ENCODE measurements at places on chromosomes 3 and 15. TPM values are rescaled to one million over a fixed set of nuclear protein-coding genes. Genes with fewer than 3 reads are reported as not detected.
A peak's percentile ranks its signal among the peaks of the same experiment; 100 is the strongest.

DNA sequence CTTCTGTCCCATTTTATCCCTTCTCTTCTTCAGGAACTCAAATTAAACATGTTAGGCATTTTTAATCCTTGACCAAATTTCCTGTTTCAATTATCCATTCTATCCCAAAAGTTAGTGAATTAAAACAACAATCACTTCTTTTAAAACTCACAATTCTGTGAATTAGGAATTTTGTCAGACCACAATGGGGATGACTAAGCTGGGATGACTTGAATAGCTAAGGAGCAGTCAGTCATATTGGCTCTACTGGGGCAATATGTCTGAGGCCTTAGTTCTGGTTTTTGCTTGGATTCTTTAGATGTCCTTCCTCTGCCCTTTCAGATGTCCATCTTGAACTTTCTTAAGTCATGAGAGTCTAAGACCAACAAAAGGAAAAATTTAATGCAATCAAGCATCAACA, 178.2 kb upstream of the TGFBR2 start:
- no peak overlapping the region for H3K27ac ChIP-seq
- H3K27me3 ChIP-seq, result no peaks in the 10 kb centered on the region
- no peaks in the 10 kb centered on the region for H3K36me3 ChIP-seq
- H3K4me3 ChIP-seq, result no peak overlapping the region
- no peaks in the 10 kb centered on the region for H3K4me1 ChIP-seq

- peaks cover 3% of the 10 kb centered on the region for H3K36me3 ChIP-seq
- no peak overlapping the region for H3K4me3 ChIP-seq
- DNase-seq, result no peak
- no peak overlapping the region for H3K27ac ChIP-seq
Measured at GRCh38 chr15:63223463-63223862, 34.1 kb downstream of the RAB8B start.

GRCh38 chr3:29914861-29915524, 634.1 kb downstream of the RBMS3 start:
- H3K27me3 ChIP-seq, result no peaks in the 10 kb centered on the region
- no peak overlapping the region for H3K27ac ChIP-seq
- no peaks in the 10 kb centered on the region for H3K36me3 ChIP-seq

DNA sequence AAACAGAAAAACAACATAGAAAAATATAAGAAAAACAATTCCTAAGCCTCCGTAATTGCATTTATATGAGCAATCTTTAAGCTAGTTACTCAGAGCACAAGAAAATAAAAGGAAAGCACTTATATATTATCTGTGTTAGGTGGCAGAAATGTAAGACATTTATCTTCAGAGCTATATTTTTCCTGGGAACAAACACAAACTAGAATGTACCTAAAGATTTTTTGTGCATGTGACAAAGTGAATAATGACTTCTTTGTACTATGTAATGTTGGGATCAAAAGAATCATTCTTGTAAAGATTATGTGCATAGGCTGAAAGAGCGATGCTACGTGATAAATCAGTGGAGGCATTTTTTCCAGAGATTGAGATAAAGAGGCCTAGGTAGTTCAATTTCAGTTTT, 111.3 kb upstream of the GMNC start:
- H3K4me3 ChIP-seq, result no peak overlapping the region
- DNase-seq, result no peak
- no peaks in the 10 kb centered on the region for H3K4me1 ChIP-seq
- H3K27me3 ChIP-seq, result no peaks in the 10 kb centered on the region
- H3K36me3 ChIP-seq, result no peaks in the 10 kb centered on the region

GRCh38 chr3:60980342-60980692, 270.9 kb downstream of the FHIT start:
- H3K4me1 ChIP-seq, result no peaks in the 10 kb centered on the region
- H3K4me3 ChIP-seq, result no peak overlapping the region
- H3K27me3 ChIP-seq, result no peaks in the 10 kb centered on the region
- no peaks in the 10 kb centered on the region for H3K36me3 ChIP-seq

DNA sequence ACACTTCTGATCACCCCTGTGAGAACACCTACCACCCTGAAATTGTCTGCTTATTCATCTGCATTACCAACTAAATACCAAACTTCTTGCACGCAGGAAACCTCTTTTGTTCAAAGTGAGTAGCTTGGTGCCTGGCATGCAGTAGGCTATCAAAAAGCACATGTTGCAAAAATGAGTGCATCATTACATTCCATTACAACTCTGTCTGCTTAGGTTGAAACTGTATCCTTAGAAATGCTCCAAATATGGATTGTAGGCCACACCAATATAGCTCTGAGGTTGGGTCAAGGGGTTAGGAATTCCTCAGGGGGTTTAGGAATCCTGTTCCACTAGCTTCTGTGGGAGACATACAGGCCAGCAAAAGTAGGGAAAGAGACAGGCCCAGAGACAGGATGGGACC, 107.2 kb downstream of the THRB start:
- no peaks in the 10 kb centered on the region for H3K4me1 ChIP-seq
- H3K27me3 ChIP-seq, result no peaks in the 10 kb centered on the region
- H3K4me3 ChIP-seq, result no peak overlapping the region
- DNase-seq, result no peak
- H3K36me3 ChIP-seq, result no peaks in the 10 kb centered on the region

- no peaks in the 10 kb centered on the region for H3K36me3 ChIP-seq
- H3K27ac ChIP-seq, result no peak overlapping the region
- DNase-seq, result peak; percentile 34
- peaks cover 37% of the 10 kb centered on the region for H3K4me1 ChIP-seq
Measured at GRCh38 chr3:195128255-195129071, 142.5 kb downstream of the XXYLT1 start.

DNA sequence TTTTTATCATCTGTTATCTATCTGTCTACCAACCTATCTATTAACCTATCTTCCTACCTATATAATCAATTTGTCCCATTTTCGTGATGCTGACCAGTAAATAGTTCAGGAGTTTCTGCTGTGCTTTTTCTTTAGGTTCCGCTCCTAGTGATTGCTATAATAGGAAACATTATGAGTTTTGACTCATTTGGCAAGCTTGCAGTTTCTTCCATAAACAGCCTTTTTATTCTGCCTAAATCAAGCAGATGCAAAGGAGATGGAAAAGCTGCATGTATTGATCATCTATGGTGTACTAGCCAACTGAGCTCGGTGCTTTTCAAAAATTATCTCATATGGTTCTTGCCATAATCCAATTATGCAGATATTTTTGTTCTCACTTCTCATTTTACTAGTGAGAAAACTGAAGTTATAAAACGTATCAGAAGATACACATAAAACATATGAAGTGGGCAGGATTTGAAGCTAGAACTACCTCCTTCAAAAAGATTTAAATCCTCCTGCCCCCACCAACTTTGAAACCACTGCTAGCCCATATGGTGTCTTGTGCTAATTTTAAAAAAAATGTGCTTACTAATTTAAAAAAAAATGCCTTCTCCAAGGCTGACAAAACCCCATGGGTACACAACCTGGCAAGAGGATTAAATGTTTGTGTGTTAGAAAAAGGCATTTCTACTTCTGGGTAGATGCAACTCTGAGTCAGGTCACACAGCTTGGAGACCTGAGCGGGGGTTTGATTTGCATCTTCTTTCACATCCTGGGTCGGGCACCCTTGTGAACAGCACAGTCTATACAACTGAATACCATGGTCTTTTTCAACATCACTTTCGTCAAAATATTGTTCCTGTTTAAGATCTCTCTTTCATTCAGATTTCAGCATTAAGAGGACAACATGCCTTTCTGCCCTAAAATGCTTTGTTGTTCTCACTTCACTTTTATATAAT, 267.0 kb downstream of the CHL1 start:
- H3K4me1 ChIP-seq, result no peaks in the 10 kb centered on the region
- no peaks in the 10 kb centered on the region for H3K27me3 ChIP-seq
- H3K4me3 ChIP-seq, result no peak overlapping the region
- H3K27ac ChIP-seq, result no peak overlapping the region

DNA sequence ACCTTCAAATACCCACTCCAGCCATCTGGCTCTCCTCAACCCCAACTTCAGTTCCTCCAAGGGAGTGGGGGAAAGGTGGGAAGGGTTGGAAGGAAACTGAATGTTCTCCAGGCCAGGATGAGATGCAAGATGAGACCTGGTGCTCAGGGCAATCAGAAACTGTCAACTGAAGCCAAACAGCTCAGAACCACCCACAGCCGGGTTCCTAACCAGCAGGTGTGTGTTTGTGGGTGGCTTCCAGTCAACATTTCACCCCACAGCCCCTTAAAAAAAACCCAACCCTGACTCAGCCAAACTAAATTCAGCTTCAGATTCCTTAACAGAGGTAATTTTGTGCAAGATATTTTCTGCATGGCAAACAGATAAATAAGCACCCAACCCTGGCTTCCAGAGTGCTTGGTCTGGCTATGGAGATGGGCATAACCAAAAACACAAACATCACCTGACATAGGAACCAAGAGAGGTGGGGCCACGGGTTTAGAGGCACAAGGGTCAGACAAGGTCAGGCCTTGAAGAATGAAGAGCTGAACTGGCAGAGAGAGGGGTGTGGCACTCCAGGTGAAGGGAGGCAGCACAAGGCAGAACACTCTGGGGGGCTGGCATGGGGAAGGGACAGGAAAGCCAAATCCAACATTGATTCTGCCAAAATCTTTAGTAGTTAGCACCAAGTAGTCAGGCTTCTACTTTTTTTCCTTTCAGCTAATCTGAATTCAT, 34.7 kb downstream of the ZNF445 start:
- peaks cover 29% of the 10 kb centered on the region for H3K36me3 ChIP-seq
- no peak for DNase-seq
- no peak overlapping the region for H3K4me3 ChIP-seq
- no peaks in the 10 kb centered on the region for H3K27me3 ChIP-seq
- H3K4me1 ChIP-seq, result peaks cover 17% of the 10 kb centered on the region

DNA sequence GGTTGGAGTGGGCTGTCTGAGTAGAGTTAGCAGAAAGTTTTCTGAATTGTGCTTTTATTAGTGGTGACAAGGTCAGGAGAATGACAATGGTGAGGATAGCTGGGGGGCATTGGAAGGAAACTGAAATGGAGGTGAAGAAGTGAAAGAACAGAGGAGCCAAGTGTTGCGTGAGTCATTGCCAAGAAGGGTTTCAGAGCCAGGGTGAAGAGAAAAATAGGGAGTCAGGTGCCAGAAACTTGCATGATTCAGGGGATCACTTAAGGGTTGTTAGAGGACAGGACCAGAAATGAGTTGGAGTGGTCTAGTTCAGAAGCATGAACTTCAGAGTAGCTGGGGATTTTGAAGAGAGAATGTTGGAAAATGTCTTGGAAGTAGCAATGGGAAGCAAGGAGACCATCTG, 86.0 kb upstream of the GALNT15 start:
- no peak overlapping the region for H3K4me3 ChIP-seq
- H3K4me1 ChIP-seq, result no peaks in the 10 kb centered on the region
- no peak for DNase-seq

DNA sequence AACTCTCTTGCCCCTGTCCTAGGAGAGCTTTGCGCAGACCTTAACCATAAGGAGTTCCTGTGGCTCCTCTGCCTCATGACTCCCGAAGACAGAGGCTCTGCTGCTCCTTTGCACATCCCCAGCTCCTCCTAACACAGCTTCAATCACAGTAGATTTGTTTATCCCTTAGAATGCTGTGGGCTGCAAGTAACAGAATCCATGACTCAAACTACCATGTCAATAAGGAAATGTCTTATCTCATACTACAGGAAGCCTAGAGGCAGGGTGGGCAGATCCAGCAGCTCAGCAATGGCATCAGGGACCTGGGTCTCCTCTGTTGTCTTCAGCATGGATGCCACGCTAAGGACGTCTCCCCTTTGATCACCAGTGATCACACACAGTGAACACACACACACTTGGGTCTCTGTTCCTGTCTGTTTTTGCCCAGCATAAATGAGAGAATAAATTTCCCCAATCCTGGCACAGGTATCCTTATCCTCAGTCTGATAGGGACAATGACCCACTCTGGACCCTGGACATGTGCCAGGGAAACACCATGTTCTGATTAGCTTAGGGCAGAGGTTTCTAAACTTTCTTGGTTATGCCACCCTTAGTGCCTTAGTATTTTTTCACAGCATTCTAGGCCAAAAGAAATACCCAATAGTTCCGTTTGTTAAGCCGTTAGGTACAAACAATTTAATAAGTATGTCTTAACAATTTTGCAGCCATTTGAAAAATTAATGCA, 46.1 kb upstream of the MRPS22 start:
- H3K36me3 ChIP-seq, result no peaks in the 10 kb centered on the region
- DNase-seq, result no peak
- no peak overlapping the region for H3K4me3 ChIP-seq
- no peak overlapping the region for H3K27ac ChIP-seq
- H3K27me3 ChIP-seq, result no peaks in the 10 kb centered on the region

- no peaks in the 10 kb centered on the region for H3K4me1 ChIP-seq
- no peak overlapping the region for H3K27ac ChIP-seq
- H3K27me3 ChIP-seq, result no peaks in the 10 kb centered on the region
Measured at GRCh38 chr15:25053000-25053815, 98.4 kb downstream of the SNRPN start.

DNA sequence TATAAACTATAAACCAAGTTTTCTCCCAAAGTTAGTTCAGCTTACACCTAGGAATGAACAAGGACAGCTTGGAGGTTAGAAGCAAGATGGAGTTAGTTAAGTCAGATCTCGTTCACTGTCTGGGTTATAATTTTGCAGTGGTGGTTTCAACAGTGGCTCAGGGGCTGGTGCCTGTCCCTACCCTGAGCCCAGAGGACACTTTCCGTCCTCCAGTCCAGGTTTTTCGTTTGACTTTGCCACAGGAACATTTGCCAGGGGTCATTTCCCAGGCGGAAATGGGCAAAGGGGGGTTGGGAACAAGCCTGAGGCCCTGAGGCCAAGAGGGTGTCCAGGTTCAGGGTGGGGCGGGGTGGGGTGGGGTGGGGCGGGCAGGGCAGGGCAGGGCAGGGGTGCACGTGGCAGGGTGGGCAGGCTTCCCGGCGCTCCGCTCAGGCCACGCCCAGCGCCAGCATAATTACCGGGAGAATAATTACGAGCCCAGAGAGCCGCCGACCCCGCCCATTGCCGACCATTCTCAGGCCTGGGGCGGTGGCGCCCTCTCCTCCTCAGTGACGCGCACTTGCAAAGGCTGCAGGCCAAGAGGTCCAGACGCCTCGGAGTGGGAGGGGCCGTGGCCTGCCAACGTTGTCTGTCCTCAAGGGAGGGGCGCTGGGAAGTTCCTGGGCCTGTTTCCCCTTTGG, 70.4 kb downstream of the KLF13 start:
- no peaks in the 10 kb centered on the region for H3K27me3 ChIP-seq
- no peak overlapping the region for H3K27ac ChIP-seq
- H3K4me1 ChIP-seq, result peaks cover 17% of the 10 kb centered on the region
- H3K4me3 ChIP-seq, result no peak overlapping the region
- H3K36me3 ChIP-seq, result no peaks in the 10 kb centered on the region
- peak; percentile 27 for DNase-seq

The HIGD2B gene
- 1.4 TPM for total RNA-seq

The NCEH1 gene
- total RNA-seq, result 7.7 TPM

The HTR3E gene
- not detected for total RNA-seq

The LMAN1L gene
- 1.1 TPM for total RNA-seq

The ASB14 gene
- total RNA-seq, result not detected

The CASR gene
- total RNA-seq, result not detected

The DAPK2 gene
- 31.0 TPM for total RNA-seq
